RKO (cell line): ENCODE measurements at places on chromosomes 12 and 14.

GRCh38 chr12:43095669-43096280 is 456.2 kb downstream of the ADAMTS20 start:
- no peak for DNase-seq

DNA sequence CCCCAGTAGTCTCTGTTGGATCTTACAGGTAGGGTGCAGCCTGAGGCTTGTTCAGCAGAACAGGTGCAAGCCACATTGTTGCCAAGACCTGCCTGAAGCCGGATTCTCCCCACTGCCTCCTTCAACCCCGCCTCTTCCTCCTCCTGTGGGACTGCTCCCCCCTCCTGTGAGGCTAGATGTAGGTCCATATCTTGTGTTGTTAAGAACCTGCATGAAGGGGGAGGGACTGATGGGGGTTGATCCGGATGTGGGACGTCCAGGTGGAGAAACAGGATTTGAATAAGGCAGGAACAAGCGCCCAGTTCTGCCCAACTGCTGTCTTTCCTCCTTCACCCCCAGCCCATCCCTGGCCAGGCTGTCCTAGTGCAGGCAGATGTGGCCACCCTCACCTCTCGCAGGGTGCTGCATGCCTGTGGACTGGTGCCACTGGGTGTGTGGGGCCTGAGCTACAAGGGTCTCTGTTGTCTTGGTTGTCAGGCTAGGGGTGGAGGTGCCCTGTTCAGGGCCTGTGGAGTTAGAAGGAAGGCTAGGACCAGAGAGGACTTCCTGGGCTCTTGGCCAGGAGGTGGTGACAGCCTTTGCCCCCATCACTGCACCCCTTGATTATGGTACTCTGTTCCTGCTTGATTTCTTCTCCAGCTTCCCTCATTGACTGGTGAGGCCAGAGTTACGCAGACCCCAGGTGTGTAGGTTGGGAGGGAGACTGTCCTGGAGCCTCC is 1.4 kb downstream of the NR4A1 start:
- DNase-seq: no peak

- no peak for DNase-seq
These were observed 22.1 kb downstream of the PRKCH start for GRCh38 chr14:61343471-61343870.

DNA sequence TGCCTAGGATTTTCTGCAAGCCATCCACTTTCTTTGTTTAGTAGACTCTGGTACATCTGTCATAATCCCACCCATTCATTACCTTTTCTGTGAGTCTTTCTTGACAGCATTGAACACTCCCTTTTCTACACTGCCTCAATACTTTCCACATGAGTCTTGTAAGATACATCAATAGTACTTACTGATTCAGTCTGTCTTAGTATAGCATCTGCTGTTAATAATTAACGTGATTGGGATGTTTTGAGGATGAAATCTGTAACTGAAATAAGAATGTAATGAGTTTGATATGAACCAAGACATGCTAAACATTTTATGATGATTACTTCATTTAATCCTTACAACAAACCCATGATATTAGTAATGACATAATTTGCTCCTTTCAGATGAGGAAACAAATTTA is 196.2 kb upstream of the FOXG1 start:
- no peak for DNase-seq

DNA sequence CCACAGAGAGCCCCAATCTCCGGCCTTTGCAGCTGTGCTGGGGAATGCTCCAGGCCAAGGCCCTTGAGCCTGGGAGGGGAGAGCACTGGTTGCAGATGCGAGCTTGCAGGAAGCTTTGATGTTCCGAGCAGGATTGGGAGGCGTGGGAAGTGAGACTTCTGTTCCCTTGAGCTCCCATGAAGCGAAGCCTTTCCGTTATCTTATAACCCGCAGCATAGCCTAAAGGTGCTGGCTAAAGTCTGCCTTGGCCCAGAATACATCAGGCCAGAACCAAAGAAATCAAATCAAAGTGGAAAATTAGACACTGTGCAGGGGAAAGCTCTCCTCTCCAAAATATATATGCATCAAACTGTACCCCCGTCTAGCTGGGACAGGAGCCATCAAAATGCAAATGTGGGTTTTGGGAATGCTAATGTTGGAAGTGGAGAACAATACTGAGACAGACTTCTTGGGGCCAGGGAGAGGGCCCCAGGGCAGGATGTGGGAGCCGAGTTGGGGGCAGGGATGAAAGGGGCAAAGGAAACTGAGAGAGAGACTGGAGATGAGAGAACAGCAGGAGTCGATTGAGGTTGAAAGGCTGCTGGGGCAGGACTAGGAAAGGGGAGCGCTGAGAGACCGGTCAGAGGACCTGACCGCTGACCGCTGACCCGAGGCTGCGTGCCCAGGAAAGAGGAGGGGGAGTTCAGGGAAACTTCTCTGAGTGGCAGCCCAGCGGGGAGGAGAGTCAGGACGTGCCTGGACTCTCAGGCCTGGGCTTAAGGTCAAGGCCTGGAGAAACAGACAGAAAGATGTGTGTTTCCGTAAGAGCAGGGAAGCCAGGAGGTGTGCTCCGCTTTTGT is 152.2 kb upstream of the PARP11 start:
- DNase-seq: no peak

- DNase-seq: no peak
These were observed 130.6 kb downstream of the PRKCH start for GRCh38 chr14:61451891-61452400.
